Hepatocyte (in vitro differentiated cells): ENCODE measurements at places on chromosomes 12 and 14. TPM values are rescaled to one million over a fixed set of nuclear protein-coding genes. Genes with fewer than 3 reads are reported as not detected.

DNA sequence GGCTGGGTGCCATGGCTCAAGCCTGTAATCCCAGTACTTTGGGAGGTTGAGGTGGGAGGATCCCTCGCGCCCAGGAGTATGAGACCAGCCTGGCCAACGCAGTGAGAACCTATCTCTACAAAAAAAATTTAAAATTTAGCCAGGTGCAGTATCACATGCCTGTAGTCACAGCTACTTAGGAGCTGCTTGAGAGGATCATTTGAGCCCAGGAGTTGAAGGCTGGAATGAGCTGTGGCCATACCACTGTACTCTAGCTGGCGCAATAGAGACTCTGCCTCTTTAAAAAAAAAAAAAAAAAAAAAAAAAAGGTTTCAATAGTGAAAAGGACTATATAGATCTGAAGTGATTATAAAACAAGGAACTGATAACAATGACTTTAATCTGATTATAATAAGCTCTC is 13.5 kb downstream of the PSMA3 start:
- DNase-seq = no peak

GRCh38 chr12:51687177-51687576 is 96.1 kb downstream of the SCN8A start:
- peak; percentile 24 for DNase-seq

- no peak for DNase-seq
Observed at GRCh38 chr14:61229475-61229888, 51.7 kb downstream of the TMEM30B start.

GRCh38 chr14:99598774-99599173 is 5.2 kb downstream of the CCDC85C start:
- DNase-seq = no peak

DNA sequence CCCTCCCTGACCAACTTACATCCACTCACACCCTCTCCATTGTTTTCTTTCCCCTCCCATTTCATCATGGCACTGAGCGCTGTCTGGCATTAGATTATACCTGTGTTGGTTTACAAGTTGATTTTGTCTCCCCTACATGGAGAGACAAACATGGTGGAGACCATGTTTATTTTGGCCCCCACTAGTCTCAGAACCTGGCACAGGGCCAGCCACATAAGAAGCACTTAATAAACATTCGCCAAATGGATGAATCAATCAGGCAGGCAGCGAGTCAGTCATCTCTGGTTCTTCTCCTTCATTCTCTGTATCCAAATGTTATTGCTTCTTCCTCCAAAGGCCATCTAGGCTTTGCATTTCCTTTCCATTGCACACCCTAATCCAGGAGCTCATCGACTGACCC is 177.4 kb downstream of the DPF3 start:
- DNase-seq = no peak

DNA sequence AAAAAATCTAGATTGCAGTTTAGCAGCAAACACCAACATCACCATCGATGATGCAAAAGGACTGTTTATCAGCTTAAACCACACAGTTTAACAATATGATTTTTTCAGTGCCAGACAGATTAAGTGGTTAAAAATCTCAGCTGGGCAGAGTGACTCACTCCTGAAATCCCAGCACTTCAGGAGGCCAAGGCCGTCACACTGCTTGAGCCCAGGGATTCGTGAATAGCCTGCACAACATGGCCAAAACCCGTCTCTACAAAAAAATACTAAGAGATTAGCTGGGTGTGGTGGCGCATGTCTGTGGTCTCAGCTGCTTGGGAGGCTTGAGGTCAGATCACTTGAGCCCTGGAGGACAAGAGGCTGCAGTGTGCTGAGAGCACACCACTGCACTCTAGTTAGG is 8.9 kb downstream of the RSRC2 start:
- DNase-seq = peak; percentile 46

- DNase-seq = no peak
Observed at GRCh38 chr12:93336291-93336741, 41.4 kb upstream of the NUDT4 start.

GRCh38 chr14:94773061-94773648 is 3.2 kb upstream of the GSC start:
- peak; percentile 22 for DNase-seq

- no peak for DNase-seq
Observed at GRCh38 chr12:131034631-131035244, 81.0 kb downstream of the ADGRD1 start.

DNA sequence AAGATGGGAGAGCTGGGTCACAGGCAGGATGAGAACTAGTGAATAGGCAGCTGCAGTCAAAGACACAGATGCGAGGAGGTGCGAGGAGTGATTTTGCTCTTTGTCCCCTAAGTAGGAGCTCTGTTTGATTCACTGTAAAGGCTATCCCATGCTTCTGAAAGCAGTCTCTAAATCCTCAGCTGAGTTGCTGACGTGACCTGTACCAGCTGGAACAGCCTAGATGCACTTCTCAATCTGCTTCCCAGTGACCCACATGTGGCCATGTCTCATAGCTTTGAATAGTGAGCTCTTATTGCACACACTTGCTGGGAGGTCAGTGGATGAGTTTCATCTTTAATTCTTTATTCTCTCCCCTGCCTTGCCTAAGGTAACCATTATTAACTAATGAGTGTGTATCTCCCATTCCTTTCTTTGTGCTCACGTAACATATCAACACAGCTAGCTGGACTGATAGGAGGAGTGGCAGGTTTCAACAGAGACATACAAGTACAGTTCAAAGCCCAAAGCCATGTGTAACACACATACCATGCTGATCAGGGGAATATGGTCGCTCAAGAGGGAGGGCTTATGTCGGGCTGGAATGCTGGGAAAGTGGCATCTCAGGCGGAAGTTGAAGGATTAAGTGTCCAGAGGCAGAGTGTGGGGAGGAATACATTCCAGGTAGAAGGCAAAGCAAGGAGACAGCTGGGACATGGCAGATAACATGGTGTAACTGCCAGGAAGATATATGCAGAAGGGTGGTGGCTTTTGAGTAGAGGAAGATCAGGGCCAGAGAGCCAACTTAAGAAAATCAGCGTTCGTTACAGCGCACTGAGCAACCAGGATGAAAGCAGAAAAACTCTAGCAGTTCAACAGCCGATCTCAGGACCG is 15.4 kb upstream of the YY1 start:
- DNase-seq = peak; percentile 34

DNA sequence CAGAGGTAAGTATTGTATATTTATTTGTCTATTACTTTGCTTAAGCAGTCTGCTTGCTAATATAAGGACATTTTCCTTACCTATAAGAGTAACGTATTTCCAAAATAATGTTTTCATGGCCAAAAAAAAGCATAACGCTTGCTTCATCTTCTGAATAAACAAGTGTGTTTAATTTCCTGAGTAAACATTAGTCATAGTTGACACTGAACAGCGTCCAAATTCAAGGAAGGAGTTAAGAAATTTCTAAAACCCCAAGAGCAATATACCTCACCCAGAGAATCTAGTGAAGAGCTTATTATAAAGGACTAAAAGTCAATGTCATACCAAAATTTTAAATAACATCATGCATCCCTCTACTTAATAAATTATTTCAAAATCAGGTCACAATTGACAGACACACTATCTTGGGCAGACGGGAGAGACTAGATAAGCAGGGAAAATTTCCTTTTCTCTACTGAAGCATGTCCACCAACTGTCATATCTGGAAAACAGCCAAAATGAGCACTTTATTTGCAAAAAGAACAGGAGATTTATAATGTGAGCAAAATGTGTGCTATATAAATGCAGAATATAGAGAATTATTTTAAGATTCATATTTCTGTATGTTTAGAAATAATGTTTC is 25.1 kb downstream of the ANKS1B start:
- no peak for DNase-seq

GRCh38 chr12:47554046-47554653 is 151.7 kb downstream of the RPAP3 start:
- no peak for DNase-seq

- peak; percentile 45 for DNase-seq
Observed at GRCh38 chr12:71183018-71183417, 25.2 kb upstream of the TSPAN8 start.

DNA sequence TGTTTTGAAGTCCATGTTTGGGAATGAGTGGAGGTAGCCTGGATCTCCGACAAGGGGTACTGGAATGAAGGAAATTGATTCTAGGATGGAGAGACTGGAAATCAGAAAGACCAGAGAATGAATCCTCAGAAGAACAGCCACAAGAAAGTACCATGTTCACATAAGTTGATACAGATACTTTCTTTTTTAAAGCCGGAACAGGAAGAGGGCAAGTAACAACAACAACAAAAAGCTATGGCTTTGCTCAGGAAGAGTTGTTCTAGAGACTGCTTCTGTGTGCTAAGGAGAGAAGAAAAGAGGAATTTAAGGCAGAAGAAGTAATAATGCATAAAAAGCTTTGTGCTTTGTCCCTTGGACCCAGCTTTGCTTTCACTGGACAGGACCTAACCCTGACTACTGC is 6.2 kb downstream of the TC2N start:
- DNase-seq = no peak

DNA sequence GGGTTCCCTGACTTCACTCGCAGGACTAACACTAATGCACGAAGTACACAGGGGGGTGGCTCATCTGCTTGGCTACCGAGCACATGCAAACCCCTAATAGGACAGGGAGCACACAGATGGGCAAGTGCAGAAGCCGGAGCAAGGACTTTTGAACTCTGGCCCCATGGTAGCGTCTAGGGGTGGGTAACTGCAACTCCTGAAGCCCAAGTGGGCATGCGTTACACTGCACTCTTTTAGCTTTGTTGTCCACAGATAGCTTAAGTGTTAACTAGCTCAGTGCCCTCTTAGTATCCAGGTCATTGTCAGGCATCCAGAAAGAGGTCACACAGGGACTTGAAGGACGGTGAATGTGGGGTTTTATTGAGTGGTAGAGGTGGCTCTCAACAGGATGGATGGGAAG is 3.0 kb upstream of the BLTP3B start:
- DNase-seq = no peak

DNA sequence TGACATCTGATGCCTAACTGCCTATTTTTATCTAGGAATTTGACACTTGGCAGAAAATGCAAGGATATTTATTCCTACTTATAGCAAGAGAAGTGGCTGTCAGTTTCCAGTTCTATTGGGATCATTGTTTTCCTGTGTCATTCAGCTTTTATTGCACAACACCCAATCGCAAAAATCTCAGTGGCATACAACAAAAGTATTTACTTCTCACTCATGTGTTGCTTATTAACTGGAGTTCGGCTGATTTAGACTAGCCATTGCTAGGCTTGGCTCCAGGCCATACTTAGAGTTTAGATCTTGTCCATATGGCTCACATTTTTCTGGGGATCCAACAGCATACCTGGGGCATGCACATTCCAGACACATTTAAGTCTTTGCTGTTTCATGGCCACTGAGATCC is 218.6 kb upstream of the SYT1 start:
- no peak for DNase-seq

DNA sequence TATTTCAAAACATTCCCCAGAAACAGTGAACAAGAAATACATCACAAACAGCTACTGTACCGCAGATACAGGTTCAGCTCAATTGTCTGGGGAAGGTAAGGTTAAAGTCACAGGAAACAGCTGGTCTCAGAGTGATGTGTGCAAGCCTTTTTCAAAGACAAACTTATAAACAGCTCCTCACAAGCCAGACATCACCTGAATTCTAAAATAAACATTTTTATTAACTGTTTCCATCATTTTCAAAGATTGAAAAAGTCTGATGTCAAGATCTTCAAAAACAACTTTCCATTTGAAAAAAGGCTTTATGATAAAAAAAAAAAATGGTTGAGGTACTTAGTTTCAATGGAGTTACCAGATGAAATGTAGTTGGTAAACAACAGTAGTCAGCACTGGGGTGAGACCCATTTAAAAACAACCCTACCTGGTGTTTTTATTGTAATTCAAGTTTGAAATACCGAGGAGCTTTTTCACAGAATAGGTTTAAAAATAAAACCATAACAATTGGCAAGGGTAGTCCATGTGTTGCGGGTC is 4.0 kb downstream of the BTG1 start:
- no peak for DNase-seq

DNA sequence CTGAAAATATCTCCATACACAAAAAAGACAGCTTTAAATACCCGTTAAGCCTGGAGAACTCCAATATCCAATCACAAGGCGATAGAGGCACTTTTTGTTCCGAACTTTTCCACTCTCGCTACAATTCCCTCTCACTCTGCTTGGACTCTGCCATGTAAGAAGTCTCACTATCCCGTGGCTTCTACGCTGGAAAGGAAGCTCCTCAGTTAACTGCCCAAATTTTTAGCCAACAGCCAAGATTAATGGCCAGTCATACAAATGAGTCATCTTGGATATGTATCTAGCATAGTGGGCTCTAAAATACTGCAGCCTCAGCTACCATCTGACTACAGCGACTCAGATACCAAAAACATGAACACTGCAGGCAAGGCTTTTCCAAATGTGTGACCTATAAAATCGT is 45.5 kb upstream of the RERGL start:
- no peak for DNase-seq

DNA sequence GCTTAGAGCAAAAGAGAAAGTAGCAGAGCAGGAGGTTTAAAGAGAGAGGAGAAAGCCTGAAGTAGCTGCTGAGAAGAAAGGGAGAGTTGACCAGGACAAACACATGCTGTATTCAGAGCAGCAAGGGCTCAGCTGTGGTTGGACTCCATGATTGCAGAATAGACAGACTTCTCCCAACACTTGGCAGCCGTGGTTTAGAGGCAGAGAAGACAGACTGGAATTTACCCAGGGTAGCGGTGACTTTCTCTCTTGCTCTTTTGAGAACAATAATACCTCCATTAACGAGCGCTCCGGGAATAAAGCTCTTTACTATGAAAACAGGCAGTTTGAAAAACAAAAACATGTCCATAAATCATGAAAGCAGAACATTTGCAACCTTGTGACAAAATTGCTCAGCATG is 21.4 kb upstream of the IGF1 start:
- no peak for DNase-seq

GRCh38 chr12:52984136-52984535 is 22.1 kb upstream of the EIF4B start:
- DNase-seq = no peak

DNA sequence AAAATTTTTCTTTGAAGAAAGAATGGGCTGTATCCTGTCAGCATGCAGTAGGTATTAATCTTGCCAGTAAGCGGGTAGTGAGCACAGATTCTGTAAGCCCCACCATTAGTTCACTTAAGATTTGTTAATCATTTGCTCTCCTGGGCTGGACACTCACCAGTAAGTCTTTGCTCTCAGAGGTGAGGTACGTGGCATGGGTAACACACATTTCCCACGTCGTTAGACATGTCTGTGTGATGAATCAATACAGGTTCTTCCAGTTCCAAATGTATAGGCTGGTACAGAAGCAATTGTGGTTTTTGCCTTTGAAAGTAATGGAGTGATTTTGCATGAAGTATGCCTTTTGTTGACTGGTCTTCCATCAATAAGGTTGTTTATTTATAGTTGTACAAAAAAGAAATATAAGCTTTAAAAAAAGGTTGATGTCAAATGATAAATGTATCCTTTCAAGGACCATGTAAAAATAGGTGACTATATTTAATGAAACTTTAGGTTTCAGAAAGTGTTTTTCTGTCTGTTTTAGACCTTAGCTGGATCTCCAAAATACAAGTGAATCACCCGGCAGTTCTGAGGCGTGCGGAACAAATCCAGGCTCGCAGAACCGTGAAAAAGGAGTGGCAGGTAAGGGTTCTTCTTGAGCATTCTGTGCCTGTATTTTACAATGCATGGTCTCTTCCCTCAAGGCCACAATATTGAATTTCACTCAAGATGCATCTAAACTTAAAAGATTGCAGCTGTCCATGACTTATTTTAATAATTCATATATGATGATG is 45.5 kb downstream of the DERA start:
- DNase-seq = peak; percentile 50

RNFT2 gene
- polyA plus RNA-seq = 1.5 and 2.8 TPM in 2 replicates

TAS2R19 gene
- 0.16 and 1.4 TPM in 2 replicates for polyA plus RNA-seq

GNG2 gene
- polyA plus RNA-seq = 5.0 and 6.6 TPM in 2 replicates

EIF4B gene
- 53.5 and 65.1 TPM in 2 replicates for polyA plus RNA-seq

GPR68 gene
- 0.42 TPM in 1 of 2 replicates, not detected in the other for polyA plus RNA-seq

KLRG1 gene
- polyA plus RNA-seq = 0.45 and 1.8 TPM in 2 replicates

SLC25A21 gene
- polyA plus RNA-seq = 1.4 TPM in 1 of 2 replicates, not detected in the other

RNASE1 gene
- 108 and 135 TPM in 2 replicates for polyA plus RNA-seq
